ENCODE measurements at places on chromosomes 1 and 21.
A peak's percentile ranks its signal among the peaks of the same experiment; 100 is the strongest.

- no peak for DNase-seq
These were observed 299.9 kb upstream of the SPAG17 start for GRCh38 chr1:118484893-118485292.

- DNase-seq, result no peak
These were observed 190.2 kb downstream of the CAMTA1 start for GRCh38 chr1:6975331-6976043.

GRCh38 chr21:39388038-39388810 is 39.3 kb upstream of the HMGN1 start:
- peak; percentile 77 for DNase-seq

DNA sequence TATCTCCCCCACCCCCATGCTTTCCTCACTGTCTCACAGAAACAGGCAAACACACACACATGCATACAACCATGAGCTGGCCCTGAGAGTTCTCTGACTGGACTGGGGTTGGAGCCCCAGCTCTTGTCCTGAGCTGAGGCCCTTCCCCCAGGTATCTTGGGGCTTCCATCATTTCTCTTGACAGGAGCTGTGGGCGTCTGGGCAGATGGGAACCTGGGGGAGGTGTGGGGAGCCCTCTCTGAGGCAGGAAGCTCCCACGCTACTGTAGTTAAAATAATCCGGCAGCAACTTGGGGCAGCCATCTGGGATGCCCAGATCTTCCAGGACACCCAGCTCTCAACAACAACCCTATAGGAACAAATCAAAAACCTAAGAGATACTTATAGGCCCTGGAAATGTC is 2.7 kb upstream of the KIF21B start:
- no peak for DNase-seq

- no peak for DNase-seq
These were observed 98.1 kb downstream of the CLIC6 start for GRCh38 chr21:34766862-34767261.

- no peak for DNase-seq
These were observed 69.6 kb downstream of the DHRS3 start for GRCh38 chr1:12548279-12548972.

All from stimulated activated CD4-positive, alpha-beta T cell treated with anti-CD3 and anti-CD28 coated beads, Interleukin-1b, Interleukin-23, amount 100 ng/mL, for 1 hour (primary cell).